RKO (cell line): ENCODE measurements at places on chromosomes 1 and 21.

- DNase-seq = no peak
These were observed 55.6 kb downstream of the KIF21B start for GRCh38 chr1:200967693-200968468.

GRCh38 chr1:96649301-96649700, 72.3 kb upstream of the PTBP2 start:
- no peak for DNase-seq

DNA sequence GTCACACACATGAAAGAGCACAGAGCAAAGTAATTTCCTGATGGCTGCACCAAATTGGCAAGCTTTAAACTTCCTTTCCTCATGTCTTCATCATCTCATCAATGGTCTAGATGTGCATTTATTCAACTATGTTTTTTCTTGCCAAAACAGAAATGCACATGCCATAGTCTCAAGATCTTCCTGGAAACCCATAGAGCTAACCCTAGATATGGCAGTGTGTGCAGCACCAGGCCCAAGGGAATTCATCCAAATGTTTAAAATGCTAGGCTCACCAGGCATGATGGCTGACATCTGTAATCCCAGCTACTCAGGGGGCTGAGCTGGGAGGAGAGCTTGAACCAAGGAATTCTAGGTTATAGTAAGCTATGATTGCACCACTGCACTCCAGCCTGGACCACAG, 31.2 kb upstream of the PALMD start:
- DNase-seq = no peak

GRCh38 chr1:115656461-115657077, 14.8 kb downstream of the VANGL1 start:
- DNase-seq = no peak

DNA sequence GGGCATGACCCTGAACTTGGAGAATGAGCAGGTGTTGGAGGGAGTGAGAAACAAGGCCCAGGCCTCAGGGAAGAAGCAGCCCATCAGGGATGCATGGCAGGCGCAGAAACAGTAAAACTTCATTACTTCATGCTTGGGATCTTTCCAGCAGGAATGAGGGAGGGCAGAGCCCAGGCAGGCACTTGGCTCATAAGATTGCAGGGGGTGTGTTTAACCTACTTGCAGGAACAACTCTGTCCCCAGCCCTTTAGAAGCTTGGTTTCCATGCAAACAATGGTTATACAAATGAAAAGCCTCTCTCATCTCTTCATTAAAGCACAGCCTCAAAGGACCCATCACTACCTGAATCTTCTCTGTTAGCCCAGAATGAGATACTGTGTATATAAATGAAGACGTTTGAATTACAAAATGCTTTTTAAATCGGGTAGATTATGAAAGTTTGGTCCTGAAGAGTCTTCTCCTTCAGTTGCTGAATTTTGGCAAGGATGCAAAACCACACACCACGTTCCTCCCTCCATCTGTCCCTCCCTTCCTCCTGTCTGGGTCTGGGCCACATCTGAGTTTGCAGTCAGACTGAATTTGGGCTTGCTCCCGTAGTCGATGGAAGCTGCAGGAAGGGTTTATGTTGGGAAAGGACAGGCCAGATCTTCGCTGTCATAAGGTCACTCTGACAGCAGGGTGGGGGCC, 154.4 kb upstream of the KLHDC7A start:
- DNase-seq = no peak

DNA sequence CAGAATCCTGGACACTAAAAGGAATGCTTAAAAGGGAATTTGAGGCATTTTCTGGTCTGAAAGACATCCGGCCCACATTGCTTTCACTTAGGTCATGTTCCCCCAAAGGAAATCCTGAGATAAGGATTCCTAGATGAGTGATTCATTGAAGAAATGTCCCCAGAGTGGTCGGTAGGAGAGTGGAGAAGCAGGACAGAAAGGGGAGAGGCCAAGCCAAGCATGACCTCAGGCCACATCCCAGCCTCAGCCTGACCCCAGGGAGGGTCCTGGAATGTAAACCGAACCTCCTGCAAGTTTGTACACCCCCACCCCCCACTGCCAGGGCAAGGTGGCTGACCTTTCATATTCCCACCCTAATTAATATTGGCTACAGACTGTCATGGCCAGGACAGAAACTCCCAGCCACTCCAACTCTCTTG, 16.6 kb downstream of the HIVEP3 start:
- no peak for DNase-seq

DNA sequence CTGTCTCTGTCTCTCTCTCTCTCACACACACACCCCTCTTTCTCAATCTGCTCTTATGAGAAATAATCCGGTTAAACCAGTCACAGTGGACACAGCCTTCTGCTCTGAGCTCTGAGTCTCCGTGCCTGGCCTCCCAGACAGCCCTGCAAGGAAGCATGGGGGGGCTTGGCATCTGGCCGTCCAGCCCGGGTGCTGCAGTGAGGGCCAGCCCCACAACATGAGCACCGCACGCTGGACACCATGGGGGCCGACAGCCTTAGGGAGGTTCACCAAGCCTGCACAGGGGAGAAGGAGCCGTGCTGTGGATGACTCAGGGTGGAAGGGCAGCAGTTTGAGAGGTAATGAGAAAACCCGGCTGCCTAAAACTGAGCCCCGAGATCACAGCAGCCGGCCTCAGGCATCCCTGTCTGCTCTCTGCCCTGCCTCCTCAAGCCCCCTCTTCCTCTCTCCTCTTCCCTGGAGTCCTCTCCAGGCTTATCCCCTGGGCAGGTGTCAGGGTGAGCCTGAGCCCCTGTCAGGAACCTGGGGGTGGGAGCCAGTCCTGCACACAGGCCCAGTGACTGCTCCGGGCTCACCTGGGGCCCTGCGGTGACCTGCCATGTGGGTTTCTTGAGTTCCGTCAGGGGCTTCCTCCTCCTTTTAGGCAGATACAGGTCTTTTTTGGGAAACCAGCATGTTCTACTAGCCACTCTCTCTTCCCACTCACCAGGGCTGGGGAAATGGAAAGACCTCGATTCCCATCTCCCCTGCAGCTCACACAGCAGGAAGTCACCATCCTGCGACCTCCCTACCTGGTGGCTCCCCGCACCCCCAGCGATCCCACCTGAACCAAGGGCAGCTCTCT, 92.8 kb downstream of the ITPKB start:
- no peak for DNase-seq

DNA sequence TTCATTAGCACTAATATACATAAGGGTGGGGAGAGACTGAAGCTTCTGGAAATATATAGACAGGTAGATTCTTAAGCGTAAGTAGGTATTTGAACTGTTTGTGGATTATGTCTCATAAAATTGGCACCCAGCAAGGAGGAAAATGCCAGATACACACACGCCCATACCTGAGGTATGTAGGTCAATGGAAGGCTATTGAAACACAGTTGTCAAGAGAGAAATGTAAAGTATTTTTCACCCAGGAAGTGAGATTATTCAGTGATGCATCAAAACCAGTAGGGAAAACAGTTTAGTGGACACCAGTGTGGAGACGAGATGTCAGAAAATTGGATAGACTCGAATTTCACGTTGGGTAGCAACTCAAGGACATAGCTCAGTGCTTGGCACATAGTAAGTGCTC, 4.7 kb upstream of the RSPH1 start:
- no peak for DNase-seq

- DNase-seq = peak; percentile 68
These were observed 1.3 kb downstream of the NEK7 start for GRCh38 chr1:198157847-198158725.

DNA sequence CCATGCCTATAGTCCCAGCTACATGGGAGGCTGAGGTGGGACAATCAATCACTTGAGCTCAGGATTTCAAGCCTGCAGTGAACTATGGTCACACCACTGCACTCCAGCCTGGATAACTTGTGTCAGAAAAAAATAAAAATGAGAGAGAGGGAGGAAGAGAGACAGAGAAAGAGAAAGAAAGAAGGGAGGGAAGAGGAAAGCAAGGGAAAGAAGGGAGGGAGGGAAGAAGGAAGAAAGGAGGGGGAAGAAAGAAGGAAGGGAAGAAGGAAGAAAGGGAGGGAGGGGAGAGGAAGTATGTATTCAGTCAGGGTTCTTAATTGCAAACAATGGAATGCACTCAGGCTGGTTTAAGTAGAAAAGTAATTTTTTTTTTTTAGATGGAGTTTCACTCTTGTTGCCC, 7.9 kb upstream of the HENMT1 start:
- DNase-seq = no peak

DNA sequence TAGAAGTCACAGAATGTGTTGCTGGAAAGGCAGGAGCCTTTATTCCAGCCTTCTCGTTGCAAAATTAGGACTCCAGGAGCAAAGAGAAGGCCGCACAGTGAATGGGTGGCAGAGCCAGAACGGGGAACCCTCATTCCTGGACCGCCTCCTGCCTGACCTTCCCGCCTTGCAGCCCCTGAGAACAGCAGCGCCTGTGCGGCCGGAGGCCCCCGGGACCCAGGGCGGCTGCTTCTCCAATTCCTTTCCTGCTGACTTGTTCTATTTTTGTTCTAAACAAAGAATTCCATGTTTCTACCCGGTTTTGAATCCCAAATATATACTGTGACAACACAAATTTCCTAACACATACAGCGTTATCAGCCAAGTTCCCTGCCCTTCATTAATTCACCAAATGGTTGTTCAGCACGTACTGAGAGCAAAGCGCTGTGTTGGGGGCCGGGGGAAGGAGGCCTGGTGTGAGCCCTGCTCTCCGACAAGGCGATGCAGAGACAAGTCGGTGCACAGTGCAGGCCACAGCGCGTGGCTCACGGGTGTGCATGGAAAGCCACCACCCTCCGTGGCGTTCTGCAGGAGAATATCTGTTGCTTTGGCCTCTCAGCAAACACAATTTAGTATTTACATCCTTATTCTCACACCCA, 31.9 kb upstream of the COL6A2 start:
- DNase-seq = no peak

DNA sequence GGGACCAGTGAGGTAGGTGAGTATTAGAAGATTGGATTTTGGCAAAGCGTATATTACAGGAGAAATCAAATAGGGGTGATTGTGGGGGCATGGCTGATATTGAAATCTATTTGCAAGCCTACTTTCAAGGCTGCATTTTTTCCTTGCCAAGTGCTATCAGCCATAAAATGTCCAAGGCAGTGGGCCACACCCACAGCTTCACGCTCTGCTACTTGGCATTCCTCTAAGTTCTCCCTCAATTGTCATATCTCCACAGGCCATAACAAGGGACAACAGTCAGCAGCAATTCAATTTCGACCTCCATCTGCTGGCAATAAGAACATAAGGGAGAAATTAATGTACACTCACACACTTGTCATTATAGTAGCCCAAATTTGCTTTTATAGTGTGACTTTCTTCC, 667.1 kb upstream of the PKN2 start:
- no peak for DNase-seq

DNA sequence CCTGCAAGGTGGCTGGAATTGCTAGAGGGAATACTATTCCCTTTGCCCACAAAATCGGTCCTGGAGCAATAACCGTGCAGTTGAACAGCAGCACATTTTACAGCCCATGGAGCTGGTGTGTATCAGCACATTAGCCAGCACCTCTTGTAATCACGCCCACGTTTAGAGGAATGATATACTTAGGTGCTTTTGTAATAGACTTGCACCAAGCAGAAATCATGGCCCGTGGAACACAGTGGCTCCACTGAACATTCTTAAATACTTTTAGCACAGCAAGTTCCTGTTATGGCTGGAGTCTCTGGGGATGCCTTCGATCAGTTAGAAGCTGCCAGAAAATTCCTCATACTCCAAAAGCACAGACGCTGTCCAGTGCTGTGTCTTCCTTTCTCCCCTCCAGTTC, 218.1 kb upstream of the FAM78B start:
- DNase-seq = no peak

DNA sequence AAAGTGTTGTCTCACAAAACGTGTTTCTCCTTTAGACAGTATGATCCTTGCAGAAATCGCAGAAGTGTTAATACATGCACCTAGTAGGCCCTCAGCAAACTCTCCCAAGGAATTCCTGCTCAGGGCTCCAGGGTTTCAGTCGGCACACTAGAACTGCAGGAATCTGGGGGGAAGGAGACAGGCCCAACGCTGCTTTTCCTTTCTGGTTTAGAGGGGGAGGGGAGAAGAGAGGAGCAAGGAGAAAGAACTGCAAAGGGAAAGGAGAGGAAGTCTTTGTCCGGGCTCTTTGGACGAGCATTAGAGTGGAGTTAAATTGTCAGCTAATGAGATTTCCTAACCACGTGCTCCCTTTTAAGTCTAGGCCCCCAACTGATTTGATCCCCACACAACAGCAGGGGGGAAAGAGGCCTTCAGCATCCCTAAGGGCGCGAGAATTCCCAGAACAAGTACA, 103.7 kb upstream of the SOD1 start:
- no peak for DNase-seq

- no peak for DNase-seq
These were observed 256.8 kb downstream of the DISC1 start for GRCh38 chr1:231883382-231883781.

DNA sequence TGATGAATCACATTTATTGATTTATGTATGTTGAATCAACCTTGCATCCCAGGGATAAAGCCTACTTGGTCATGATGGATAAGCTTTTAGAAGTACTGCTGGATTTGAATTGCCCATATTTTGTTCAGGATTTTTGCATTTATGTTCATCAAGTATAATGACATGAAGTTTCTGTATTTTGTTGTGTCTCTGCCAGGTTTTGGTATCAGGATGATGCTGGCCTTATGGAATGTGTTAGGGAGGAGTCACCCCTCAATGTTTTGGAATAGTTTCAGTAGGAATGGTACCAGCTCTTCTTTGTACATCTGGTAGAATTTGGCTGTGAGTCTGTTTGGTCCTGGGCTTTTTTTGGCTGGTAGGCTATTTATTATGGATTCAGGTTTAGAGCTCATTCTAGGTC, 1643.1 kb upstream of the B3GALT2 start:
- DNase-seq = peak; percentile 6

DNA sequence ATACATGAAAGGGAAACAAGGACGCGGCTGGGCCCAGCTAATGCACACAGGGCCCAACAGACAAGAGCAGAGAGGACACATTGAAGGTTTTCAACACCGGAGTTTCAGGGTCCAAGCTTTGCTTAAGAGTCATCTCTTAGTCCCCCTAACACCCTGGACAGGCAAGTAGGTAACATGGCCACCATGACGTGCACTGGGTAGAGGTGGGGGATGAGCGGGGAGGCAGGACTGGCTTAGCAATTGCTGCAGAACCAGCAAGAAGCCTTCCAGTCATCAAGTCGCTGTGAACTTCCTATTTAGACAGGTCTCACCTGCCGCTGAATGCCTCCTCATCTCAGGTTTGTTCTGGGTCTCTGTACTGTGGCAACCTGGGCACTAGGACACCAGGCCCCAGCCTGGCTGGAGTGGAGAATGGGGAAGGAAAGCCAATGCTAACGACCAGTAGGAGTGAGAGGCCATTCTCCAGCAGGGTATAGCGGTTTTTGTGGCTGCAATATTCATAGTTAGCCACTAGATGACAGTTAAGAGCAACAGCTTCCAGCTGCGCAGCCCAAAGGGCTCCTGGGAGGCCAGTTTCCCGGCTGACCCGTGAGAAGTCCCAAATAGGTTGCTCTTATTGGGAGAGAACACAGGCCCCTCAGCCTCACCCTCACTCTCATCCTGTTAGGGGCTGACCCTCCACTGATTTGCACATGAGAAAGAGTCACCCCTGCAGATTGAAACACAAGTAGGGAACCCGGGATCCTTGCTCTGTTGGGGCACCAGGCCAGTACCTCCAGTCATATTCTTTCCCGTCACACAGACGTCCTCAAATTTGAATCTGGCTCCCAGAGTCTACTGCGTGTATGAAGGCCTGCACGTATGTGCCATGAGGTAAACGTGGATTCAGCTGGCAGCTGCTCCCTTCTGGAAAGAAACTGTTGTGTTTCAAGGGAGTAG, 6.0 kb upstream of the PIGC start:
- DNase-seq = peak; percentile 61

GRCh38 chr1:51644533-51645197, 27.8 kb downstream of the OSBPL9 start:
- DNase-seq = peak; percentile 53

- DNase-seq = peak; percentile 29
These were observed 14.9 kb upstream of the IFNLR1 start for GRCh38 chr1:24201941-24202440.
